Cortex of kidney (tissue), 1 donor: ENCODE measurements at places on chromosomes 5 and 9.

GRCh38 chr5:110969502-110969901 lies 102.0 kb upstream of the TSLP start:
- no peak for DNase-seq

GRCh38 chr9:27142299-27142930 lies 33.4 kb downstream of the TEK start:
- no peak for DNase-seq

GRCh38 chr9:73011181-73011750 lies 58.4 kb upstream of the ALDH1A1 start:
- DNase-seq: no peak

- no peak for DNase-seq
Measured at GRCh38 chr5:113205807-113206206, 229.0 kb downstream of the TSSK1B start.

DNA sequence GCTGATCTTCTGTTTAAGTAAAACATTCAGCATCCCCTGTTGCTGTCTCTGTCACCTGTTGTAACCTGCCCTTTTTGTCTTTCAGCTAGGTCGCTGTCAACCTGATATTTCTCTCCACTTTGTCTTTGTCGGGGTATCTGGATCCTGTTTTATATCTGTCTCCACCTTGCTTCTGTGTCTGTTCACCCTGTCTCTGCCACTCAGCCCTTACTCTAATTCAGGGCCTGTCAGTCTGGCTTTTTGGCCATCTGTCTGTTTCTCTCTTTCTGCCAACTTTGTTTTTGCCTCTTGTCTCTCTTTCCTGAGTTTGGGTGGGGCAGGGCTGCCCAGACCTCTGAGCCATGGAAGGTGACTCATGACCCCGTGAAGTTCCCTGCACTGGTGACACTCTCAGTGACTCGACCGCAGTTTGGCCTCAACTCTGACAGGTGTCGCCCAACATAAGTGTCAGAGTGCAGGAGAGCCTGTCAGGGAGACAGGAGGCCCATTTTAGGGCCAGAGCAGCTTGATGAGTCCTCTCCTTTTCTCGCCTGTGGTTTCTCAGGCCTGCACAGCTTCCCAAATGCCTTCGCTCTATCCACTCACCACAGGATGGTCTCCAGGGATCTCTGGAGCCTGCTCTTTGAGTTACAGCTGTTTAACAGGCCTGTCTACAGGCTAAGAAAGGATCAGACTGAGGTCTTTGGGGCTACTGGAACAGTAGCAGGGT lies 868 bp downstream of the ZBTB43 start:
- no peak for DNase-seq

DNA sequence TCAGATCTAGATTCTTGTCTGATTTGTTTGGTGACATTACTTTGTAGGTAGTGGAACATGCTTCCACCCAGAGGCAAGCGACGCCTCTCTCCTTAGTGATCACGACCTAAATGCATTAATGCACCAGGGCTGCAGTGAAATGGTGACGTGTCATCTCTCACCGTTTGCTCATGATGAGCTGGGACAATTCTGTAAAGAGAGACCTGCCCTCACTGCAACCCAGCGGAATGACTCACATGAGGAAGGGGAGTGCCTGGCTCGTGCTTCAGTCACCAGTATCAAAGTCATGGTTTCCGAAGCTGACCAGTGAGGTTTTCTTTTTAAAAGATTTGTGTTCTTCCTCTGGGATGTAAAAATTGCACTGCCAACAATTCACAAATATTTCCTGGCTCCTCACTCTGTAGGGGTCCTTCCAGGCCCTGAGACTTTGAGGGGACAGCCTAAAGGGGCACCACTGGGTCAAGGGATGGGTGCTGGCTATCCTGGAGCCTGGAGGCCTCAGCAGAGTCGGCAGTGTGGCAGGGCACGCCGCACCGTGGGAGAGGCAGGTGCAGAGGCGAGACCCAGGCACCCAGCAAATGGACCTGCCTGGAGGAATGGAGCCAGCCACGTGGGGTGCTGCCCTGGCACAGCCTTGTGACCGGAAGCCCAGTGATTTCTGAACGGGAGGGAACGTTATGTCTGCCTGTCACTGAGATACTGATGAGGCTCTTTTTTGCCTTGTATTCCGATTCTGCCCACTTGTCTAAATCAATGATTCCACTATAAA lies 17.3 kb downstream of the QSOX2 start:
- no peak for DNase-seq

GRCh38 chr9:105359892-105360291 lies 87.9 kb upstream of the FSD1L start:
- no peak for DNase-seq
